ENCODE measurements at places on chromosomes 16 and 17.

DNA sequence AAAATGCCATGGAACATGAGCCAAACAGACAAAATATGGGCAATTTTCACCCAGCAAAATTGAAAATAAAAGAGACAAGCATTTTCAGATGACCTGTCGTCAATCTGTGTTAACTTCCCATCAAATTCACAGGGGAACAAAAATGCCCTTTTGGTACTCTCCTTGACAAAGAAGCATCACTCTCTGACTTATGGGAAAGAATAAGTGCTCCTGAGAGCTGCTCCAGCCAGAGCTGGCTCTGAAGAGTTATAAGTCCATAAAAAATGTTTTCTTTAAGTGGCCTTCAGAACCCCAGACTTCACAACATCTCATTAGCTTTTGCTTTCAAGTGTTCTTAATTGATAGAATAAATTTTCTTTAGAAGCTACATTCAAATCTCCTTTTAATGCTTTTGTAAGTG lies 721.4 kb upstream of the GOT2 start:
- DNase-seq = no peak

- DNase-seq = no peak
Measured at GRCh38 chr17:51154176-51154575, 817 bp downstream of the NME1 start.

GRCh38 chr17:59026176-59026939 lies 80.3 kb downstream of the TRIM37 start:
- no peak for DNase-seq

DNA sequence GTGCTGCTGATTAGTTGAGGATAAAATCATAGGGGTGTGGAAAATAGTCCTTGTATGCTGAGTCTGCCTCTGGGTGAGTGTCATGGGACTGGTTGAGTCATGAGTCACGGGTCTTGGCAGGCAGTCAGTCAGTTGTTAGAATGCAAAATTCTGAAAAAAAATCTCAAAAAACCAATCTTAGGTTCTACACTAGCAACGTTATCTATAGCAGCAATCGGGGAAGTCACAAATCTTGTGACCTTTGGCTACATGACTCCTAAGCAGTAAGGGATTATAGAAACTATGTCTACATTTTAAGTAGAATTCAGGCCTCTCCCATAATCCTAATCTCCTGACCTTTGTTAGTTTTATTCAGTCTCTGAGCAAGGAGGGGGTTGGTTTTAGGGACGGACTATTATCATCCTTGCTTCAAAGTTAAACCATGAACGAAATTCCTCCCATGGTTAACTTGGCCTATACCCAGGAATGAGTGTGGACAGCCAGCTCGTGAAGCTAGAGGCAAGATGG lies 18.0 kb upstream of the PMFBP1 start:
- no peak for DNase-seq

DNA sequence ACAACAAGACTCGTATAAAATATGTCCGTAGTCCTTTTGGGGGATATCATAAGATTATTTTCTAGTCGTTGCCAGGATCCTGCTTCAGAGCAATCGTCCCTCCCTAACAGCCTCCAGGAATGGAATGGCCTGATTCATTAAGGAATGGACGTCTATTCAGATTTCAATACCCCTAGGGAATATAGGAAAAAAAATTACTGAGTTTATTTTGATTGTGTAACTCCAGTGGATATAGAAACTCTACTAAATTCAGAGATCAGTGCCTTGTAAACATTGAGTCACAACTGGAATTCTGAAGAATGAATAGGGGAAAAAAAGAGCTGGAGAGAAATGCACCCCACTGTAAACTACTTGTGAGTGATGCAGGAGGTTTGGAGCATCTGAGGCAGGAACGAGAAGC lies 1171.5 kb upstream of the GOT2 start:
- DNase-seq = no peak

DNA sequence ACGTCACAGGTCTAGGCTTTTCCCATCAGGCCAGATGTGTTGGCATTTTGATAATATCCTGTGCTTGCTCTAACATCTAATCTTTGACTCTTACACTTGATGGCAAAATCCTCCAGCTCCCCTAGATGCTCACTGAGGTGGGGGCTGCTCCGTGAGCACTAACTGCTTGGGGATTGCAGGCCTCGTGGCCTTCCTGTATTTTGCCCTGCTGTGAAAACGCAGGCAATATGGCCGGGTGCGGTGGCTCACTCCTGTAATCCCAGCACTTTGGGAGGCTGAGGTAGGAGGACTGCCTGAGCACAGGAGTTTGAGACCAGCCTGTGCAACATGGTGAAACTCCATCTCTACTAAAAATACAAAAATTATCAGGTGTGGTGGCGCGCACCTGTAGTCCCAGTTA lies 9.7 kb upstream of the MLKL start:
- DNase-seq = no peak

- peak; percentile 44 for DNase-seq
Measured at GRCh38 chr16:50335196-50335958, 33.4 kb downstream of the BRD7 start.

DNA sequence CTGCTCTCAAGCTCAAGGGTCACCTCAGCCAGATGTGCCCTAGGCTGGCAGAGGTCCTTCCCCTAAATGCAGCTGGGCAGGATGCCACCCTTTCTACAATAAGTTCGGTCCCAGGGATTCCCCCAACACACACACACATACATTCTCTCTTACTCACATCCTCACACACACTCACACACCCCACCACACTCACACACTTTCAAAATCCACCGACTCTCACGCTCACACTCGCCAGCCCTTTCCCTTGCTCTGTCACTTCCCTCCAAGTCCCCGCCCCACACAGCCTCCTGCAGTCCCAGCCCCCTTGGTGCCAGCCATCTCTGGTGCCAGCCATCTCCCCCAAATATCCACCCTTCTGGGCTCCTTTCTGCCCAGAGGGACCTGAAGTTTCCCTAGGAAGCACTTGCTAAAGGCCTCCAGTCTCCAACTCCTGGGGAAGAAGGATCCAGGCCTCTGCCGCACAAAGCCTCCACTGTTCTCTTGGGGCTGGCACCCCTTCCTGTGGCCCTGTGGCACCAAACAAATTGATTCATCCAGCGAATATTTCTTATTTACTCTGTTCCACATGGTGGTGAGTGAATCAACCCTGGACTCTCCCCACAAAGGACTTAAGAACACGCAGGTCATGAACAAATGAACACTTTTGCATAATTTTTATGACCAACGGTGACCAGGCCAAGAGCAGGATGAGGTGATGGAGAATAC lies 3.8 kb upstream of the USP36 start:
- DNase-seq = no peak

DNA sequence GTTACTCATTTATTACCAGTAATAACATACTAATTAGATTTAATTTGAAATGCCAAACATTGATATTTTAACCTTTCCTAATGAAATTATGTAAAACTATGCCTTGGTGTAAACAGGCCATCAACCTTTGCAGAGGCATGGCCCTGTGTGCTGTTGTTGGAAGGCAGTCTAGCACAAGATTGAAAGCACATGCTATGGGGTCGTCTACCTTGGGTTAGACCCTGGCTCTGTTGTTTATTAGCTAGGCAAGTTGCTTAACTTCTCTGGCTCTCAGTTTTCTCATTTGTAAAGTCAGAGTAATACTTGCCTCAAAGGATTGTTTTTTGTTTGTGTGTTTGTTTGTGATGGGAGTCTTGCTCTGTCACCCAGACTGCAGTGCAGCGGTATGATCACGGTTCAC lies 9.4 kb upstream of the CDR2 start:
- no peak for DNase-seq

DNA sequence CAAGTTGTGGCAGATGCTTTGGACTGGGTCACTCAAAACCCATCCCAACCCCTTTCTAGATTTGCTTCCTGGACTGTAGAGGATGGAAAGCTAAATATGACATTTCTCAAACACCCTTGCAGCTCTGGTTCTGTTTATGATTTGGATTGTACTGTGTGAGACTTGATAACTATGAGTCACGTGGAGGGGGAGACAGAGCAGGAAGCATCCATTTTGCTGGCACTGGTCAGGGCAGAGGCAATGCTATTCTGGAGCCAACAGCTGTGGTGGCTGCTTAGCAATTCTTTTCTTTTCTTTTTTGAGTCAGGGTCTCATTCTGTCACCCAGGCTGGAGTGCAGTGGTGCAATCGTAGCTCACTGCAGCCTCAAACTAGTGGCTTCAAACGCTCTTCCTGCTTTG lies 13.6 kb upstream of the TERF2 start:
- DNase-seq = no peak

- DNase-seq = no peak
Measured at GRCh38 chr16:3609895-3610697, 1.3 kb downstream of the SLX4 start.

DNA sequence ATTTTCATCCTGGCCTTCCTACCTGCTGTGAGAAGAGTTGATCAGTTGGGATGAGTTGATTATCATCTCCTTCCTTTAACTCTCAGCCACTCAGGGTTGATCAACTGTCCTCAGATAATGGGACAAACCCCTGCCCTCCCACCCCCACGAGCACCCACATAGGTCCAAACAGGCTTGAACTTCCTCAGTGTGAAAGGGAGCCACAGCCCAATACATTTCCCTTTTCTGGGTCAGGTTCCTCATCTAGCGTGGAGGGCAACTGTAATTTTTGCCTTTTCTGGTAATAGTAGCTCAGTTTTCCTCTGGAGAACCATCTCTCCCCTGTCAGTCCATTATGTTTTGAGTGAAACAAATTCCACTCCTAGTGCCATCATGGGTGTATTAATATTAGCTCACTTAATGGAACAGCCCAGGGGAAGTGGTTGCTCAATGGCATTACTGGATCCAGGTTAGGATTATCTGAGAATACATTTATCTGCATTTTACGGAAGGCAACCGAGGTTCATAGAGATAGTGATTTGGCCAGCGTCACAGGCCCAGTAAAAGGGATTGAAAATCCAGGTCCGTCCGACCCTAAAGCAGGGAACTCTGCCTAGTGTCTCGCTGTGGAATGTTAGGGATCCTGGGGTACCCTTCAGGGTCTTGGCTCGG lies 476 bp upstream of the LPCAT2 start:
- no peak for DNase-seq

DNA sequence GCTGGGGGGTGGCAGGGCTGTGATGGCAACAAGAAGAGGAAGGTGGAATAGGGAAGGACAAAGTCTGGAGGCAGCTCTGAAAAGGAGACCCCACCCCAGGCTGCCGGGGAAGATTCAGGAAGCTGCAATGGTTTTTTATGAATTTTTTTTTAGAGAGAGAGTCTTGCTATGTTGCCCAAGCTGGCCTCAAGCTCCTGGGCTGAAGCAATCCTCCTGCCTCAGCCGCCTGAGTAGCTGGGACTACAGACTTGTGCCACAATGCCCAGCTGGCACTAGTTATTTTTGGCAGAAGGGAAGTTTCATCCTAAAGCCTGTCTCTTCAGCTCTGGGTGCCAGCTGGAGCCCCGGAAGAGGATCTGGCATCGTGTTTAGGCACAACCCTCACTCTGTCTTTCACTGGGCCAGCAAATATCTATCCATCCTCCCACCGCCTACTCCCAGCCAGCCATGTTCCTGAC lies 1.3 kb upstream of the CES3 start:
- DNase-seq = no peak

GRCh38 chr17:79930877-79931816 lies 91.9 kb upstream of the CBX4 start:
- no peak for DNase-seq

DNA sequence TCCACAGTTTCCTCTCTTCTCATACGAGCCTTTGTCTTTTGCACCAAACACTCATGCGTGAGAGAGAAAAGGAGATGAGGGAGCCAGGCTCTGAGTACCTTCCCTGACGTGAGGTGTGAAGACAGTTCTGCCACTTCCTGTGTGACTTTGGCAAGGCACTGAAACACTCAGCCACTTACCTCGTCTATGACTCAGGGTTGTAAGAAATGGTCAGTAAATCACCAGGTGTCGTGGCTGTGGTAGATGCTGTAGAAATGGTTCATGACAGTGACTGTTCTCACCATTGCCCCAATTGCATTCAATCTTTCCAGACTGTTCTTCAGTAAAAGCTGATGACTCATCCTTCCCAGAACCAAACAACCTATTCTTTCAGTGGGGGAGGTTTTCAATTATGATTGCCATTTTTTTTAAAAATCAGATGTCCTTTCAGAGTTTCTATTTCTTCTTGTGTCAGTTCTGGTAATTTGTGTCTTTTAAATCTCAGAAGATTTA lies 49.2 kb upstream of the CBFA2T3 start:
- no peak for DNase-seq

- DNase-seq = no peak
Measured at GRCh38 chr17:34610506-34610905, 31.1 kb downstream of the TMEM132E start.

- DNase-seq = no peak
Measured at GRCh38 chr16:68031951-68032350, 8.9 kb downstream of the DUS2 start.

GRCh38 chr17:80491478-80492342 lies 15.3 kb upstream of the NPTX1 start:
- DNase-seq = no peak

DNA sequence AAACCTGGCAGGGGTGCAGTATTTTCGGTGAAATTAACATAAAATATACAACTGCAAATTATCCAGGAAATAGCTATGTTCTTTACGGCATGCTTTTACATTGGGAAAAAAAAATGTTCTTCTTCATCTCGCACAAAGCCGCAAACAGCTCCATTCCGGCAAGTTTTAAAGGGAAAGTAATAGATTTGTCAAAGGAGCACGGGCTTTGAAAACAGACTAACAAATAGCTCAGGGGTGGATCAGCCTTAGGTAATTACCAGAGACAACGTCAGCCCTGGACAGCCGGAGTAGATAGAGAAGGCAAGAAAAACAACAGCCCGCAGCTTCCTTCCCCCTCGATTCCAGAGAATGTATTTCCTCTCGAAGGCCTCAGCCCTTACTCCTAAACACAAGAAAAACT lies 222.5 kb downstream of the C16orf78 start:
- DNase-seq = no peak

GRCh38 chr16:89761304-89761922 lies 40.1 kb downstream of the ZNF276 start:
- no peak for DNase-seq

DNA sequence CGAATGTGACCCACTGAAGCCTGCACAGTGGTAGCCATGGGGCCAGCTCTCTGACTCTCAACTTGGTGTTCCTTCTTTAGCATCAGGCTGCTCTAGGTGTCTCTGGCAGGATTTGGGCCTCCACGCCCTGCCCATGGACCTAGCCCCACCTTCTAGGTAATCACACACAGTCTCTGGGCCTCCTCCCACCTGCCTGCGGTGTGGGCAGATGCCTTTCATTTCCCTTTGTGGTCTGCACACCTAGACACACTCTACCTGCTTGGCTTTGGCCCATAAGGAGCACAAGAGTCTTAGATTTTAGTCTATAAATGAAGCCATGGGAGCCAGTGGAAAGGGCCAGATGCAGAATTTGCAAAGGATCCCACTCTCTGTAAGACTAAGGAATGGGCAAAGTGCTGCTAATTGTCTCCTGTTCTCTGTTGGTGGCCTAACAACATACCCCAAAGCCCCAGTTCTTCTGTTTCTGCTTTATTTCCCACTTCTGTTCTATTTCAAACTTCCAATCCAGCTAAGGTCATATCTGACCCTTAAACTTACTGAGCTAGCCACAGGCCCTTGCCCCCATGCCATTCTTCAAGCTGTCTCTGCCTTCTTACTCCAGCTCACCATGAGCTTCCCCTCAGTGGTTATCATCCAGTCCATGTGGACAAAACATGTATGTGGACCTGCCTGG lies 7.2 kb upstream of the MFSD6L start:
- DNase-seq = no peak

GRCh38 chr17:72733619-72734282 lies 358.7 kb downstream of the SLC39A11 start:
- DNase-seq = no peak

- DNase-seq = no peak
Measured at GRCh38 chr17:4206962-4207361, 56.8 kb downstream of the ANKFY1 start.

- no peak for DNase-seq
Measured at GRCh38 chr17:56597495-56597990, 4.0 kb downstream of the NOG start.

All from activated T-helper 1 cell treated with anti-CD3 and anti-CD28 coated beads, Interleukin-2, amount 50 U/mL, for 16 hours (primary cell).